ENCODE measurements at places on chromosomes 1 and 21.

- DNase-seq: peak; percentile 65
Observed at GRCh38 chr1:153122831-153123421, 9.6 kb upstream of the SPRR2F start.

GRCh38 chr1:36457691-36458090, 6.5 kb downstream of the MRPS15 start:
- DNase-seq: no peak

- no peak for DNase-seq
Observed at GRCh38 chr1:112961072-112961471, 5.1 kb upstream of the SLC16A1 start.

DNA sequence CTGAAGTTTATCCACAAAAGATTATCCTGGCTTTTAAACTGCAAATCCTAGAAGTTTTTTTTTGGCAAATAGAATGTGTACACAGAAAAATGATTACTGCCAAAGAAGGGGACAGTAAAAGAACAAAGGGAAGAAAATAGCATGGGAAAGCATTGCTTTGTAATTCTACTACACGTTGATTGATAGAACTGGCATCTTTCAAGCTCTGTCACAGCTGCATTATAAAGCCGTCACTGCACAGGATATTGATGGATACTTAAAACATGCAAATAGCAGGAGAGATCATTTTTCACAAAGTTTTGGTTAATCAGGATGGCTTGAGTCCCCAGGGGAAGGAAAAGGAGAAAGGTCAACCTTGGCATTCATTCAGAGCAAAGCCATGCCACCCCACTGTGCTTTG, 183.7 kb upstream of the RRP15 start:
- DNase-seq: no peak

DNA sequence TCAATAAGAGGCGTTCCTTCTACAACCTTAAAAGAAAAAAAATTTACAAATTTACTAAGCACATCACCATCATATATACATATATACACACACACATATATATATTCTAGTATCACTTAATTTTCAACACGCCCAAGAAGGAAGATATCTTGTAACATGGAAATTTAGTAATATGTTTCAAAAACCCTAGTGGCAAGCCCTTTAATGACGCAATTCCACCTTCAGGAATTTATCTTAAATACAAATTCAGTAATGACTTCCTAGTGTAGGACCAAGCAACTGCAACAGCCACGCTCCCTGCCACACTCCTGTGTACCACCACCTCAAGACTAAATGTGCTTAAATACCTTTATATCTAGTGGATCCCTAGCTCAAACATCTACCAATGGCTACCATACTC, 12.5 kb downstream of the LBR start:
- DNase-seq: no peak

- DNase-seq: peak; percentile 15
Observed at GRCh38 chr1:110087812-110088738, 17.6 kb upstream of the ALX3 start.

DNA sequence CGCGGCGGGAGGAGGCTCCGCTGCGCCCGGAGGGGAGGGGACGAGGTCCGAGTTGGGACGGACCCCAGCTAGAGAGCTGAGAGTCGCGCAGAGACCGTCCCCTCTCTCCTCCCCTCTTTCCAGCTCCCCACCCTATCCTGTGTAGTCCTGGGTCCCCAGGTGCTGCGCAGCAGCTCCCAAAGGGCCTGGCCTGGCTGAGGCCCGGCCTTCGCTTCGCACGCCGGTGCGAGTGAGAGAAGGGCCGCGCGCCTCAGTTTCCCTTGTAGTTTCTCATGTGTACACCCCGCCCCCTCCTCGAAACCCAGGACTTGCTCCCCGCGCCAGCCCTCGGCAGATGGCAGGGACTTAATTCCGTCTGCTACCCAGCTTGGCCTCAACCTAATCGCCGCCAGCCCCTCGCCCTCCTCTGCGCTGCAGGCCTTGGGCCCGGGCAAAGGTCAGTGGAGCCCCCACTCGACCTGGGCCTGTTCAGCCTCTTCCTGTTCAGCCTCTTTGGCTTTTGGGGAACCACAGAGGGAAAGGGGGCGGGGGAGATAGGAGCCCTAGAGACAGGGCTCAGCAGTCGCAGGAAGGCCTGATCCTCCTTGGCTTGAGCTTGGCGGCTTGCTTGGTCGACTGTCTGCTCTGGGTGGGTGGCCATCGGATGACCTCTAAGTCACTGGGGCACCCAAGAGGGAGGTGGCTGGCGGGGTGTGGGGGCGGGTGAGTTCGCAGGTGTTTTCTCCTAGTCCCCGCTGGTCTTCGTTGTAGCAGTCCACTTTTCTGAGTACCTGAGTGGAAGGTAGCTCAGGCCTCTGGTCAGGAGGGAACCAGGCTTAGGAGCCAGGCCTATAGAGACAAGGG, 1.0 kb downstream of the ZNF687 start:
- no peak for DNase-seq

DNA sequence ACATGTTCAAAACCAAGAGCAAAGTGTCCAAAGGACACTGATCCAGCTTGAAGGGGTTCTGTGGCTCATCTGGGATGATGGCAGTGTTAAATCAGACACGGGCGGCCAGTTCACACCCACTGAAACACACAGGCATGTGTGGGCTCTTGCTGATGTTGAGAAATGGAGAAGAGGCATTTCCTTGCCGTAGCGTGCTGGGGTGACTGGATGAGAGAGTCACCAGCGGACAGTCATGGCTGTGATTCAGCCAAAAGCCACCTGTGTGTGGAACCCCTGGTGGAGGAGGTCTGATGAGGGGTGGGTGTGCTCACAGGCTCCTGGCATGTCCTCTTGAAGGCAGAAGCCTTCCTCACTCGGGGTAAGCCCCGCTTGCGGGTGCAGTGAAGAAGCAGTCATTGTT, 7.2 kb downstream of the C1orf35 start:
- DNase-seq: no peak

- no peak for DNase-seq
Observed at GRCh38 chr1:15825800-15826199, 18.4 kb upstream of the UQCRHL start.

GRCh38 chr1:80917826-80918225, 882.9 kb upstream of the ADGRL2 start:
- DNase-seq: no peak

DNA sequence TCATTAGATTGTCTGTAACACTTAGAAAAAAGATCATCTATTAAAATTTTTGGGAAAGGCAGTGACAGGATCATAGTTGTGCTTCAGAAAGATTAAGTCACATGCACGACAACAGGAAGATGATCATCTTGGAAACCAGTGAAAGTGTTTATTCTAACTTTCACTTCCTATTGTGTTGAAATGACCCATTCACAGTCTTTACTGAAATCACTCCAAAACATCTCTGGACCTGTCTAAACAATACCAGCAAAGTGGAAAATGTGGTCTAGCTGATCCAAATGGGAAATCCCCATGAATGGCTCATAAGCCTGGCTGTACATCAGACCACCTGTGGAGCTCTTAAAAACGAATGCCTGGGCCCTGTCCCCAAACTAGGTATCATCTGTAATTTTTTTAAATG, 111.1 kb upstream of the ETV3 start:
- no peak for DNase-seq

- DNase-seq: no peak
Observed at GRCh38 chr1:12464598-12465056, 153.4 kb downstream of the DHRS3 start.

DNA sequence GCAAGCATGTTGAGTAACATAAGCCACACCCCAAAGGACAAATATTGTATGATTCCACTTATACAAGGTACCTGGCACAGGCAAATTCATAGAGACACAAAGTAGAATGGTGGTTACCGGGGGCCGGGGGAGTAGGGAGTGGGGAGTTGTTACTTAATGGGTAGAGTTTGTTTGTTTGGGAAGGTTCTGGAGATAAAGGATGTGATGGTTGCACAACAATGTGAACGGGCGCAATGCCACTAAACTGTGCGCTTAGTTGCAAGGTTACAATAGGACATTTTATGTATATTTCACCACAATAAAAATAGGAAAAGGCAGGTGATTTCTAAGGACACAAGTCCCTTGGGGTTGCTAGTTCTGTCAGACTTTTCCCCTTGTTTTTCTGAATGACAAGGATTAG, 516.6 kb downstream of the KIF26B start:
- DNase-seq: no peak

- no peak for DNase-seq
Observed at GRCh38 chr1:33641104-33641830, 168.8 kb downstream of the ZSCAN20 start.

DNA sequence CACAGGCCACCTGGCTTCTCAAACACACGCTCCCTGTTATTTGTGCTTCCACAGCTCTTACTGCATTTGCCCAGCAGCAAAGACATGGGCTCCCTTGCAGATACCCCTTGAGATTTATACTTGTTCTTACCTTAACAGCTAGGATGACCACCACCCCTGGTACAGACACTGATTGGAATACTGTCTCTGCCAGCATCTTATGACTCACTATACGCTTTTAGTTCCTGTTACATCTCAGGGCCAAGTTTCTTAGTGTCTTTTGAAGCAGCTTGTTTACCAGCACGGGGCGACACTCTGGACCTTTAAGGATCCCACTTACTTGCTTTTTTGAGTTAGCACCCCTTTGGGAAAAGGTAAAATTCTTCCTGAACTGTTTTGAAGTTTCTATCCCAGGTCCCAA, 874.8 kb downstream of the KCNT2 start:
- DNase-seq: no peak

DNA sequence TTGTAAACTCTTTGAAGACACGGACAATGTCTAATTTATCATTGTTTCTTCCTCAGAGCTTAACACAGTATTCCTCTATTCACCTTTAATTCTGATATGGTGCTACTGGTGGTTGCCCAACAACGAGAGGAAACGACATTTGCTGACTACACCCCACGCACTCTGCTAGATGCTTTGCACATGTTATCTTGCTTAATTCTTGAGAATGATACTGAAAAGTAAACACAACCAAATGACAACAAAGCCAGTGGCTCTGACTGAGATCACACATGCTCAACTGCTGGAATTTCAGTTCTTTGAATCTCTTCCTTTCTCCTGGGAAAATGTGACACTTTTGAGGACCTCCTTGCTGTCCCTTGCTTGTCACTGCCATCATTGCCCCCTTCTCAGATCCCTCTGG, 37.2 kb upstream of the DDAH1 start:
- no peak for DNase-seq

GRCh38 chr1:211587123-211587522, 8.2 kb upstream of the SLC30A1 start:
- DNase-seq: no peak

DNA sequence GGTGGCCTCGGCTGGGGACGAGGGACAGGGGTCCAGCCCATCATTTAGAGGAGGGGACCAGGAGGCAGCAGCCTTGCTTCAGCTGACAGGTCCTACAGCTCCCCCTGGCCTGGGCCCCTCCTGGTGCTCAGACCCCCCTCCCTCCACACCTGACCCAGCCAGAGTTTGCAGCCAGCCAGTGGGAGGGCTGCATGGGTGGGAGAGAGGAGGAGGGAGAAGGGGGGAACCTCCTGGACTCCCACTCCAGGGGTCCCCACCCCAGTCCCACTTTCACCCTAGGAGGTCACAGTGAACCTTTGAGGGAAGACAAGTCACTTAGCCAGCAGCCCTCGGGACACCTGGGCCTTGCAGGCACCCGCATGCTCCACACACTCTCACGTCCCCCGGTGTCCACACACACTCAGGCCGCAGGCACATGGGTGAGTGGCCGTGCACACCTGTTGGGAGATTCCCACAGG, 108.9 kb upstream of the ZBTB40 start:
- DNase-seq: no peak

DNA sequence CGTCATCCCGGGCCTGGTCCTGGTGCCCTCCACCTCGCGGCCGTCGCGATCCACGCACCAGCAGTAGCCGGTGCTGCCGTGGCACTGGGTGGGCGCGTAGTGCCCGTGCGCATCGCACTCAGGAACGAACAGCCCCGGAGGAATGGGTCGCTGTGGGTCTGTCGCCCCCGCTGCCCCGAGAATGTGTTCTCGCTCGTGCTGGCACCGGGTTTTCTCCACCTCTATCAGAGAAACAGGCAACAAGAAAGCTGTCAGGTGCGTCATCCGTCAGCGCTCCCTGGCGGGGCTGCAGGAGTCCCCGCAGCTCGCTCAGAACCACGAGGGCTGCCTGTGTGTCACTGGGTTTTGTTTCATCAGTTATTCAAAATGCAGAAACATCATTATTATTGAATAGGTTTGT, 71.2 kb downstream of the NID1 start:
- no peak for DNase-seq

DNA sequence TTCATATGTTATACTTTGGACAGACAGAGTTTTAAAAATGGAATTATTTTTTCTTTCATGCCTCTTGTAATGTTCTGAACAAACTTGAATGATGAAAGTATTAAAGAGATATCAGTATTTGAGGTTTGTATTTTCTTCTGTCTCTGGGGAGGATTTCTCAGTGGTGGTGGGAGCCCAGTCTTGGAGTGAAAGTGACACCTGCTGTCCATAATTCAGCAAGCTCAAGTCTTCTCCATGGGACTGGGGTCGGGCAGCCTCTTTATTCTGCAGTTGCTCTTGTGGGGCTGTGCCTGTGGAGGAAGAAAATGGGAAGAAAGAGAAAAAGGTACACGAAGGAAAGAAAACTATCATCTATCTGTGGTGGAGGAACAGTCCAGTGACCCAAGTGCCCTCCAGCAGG, 56.1 kb downstream of the SMYD2 start:
- DNase-seq: no peak

GRCh38 chr1:68028566-68028965, 21.9 kb downstream of the DIRAS3 start:
- DNase-seq: no peak

- no peak for DNase-seq
Observed at GRCh38 chr1:162284206-162284955, 92.3 kb downstream of the SPATA46 start.

DNA sequence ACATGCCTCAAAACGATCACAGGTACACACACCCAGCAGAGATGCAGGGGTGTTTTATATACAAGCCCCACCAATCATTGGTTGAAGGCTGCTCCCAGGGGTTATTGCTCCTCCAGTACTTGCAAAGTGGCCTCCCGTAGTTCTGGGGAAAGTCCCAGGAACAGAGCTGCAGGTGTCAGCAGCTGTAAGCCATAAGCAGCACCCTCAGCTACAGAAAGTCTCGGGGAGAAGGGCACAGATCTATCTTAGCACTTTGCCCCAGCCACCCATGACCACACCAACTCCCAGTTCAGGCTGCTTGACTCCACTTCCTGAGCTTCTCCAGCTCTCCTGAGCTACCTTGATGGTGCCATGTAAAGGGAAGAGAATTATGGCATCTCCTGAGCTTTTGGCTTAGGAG, 222.7 kb upstream of the GJB5 start:
- no peak for DNase-seq

DNA sequence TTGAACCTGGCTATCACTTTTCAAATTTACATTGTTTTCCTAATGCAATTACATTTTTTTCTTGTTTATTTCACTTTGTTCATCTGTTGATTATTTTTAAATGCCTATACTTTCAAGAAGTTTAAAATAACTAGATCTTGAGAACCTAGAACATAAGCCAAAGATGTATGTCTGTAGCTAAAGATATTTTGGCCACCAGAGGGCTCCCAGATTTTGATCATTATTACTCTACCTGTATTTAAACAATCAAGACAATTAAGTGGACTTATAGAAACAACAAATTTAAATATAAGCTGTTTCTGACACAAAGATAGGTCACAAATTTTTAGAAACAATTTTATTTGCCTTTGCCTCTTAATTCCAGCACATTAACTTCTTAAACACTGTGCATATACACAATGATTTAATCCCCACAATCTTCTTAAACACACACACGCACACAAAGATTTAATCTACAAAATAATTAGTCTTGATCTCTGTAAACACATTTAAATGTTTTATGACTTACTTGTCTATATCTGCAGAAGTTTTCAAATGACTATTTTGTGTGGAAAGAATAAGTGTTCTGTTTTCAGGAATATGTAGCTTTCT, 380.0 kb downstream of the DSCAM start:
- DNase-seq: peak; percentile 70

GRCh38 chr1:173302890-173303829, 96.0 kb upstream of the TNFSF4 start:
- DNase-seq: no peak
